Activated naive CD8-positive, alpha-beta T cell treated with anti-CD3 and anti-CD28 coated beads for 36 hours (primary cell): ENCODE measurements at places on chromosomes 12 and 14.

- DNase-seq, result no peak
Observed at GRCh38 chr14:53473480-53473879, 320.4 kb upstream of the DDHD1 start.

GRCh38 chr14:44982594-44982993 lies 20.6 kb downstream of the TOGARAM1 start:
- no peak for DNase-seq

GRCh38 chr12:63068857-63069442 lies 82.1 kb downstream of the AVPR1A start:
- no peak for DNase-seq

DNA sequence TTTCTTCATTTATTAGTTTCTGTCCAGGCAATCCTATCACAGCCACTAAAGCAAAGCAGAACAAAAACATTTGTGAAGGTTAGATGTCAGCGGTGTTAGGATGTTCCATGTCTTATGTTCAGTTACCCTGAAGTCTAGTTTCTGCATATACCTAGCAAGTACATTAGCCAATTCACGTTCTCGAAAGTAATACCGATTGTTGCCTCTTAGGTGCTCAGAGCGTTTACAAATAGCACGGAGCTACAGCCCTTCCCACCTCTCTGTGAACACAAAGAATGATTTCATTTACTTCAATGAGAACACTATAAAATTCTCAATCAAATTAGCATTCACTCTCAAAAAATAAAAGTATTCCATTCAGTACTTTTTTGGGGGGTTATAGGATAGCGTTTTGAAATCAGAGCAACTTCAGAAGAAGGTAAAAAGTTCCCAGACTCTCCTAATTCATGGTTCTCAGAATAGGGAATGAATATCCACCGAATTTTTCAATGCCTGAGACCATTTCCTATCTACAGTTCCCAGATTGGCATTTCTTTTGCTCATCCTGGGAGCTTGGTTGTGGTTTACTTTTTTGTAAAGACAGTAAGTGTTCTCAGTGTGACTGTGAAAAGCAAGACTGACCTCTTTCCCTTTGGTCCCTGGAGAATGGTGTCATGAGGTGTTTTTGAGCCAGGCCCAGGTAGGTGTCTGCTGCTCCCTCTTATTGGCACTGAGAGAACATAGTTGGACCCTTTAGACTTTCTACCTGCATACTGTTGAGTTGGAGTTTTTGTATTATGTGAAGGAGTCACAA lies 488.0 kb upstream of the RGS6 start:
- DNase-seq, result no peak

GRCh38 chr12:119885549-119885948 lies 8.4 kb upstream of the CIT start:
- no peak for DNase-seq

DNA sequence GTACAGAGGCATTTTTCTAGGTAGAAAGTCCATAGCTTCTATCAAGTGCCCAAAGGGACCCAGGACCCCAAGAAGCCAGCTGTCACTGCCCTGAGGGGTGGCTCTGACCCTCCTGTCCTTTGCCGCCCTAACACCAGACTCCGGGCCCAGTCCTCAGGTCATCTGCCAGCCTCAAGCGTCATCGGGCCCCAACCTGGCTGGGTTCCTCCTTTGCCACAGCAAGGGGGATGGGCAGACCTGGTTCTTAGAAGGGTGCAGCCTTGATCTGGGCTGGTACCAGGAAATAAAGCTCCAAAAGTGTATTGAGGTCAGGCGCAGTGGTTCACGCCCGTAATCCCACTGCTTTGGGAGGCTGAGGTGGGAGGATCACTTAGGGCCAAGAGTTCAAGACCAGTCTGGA lies 27.1 kb upstream of the FAM222A start:
- no peak for DNase-seq

- DNase-seq, result no peak
Observed at GRCh38 chr12:41141104-41141503, 47.0 kb upstream of the PDZRN4 start.

DNA sequence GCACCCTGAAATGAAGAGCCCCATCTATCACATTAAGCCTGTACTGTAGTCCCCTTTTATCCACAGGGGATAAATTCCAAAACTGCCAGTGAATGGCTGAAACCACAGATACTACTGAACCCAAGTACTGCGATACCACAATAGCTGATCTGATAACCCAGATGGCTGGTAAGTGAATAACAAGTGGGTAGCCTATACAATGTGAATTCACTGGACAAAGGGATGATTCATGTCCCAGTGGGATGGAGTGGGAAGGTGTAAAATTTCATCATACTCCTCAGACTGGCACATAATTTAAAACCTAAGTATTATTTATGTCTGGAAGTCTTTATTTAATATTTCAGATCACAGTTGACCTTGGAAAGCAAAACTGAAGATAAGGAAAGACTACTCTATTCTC lies 201.3 kb downstream of the GPHN start:
- DNase-seq, result no peak

DNA sequence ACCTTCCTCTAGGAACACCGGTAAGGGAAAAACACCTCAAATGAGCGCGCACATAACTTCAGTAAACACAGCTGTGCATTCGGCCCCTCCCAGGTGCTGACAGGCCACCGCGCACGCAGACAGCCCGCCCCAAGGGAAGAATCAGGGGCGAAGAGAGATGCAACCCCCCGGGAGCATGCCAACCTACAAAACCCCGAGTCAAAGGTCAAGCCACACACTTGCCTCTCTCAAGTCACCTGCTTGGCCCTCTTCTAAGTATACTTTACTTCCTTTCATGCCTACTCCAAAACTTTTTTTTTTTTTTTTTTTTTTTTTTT lies 2.3 kb upstream of the CYP46A1 start:
- DNase-seq, result no peak

DNA sequence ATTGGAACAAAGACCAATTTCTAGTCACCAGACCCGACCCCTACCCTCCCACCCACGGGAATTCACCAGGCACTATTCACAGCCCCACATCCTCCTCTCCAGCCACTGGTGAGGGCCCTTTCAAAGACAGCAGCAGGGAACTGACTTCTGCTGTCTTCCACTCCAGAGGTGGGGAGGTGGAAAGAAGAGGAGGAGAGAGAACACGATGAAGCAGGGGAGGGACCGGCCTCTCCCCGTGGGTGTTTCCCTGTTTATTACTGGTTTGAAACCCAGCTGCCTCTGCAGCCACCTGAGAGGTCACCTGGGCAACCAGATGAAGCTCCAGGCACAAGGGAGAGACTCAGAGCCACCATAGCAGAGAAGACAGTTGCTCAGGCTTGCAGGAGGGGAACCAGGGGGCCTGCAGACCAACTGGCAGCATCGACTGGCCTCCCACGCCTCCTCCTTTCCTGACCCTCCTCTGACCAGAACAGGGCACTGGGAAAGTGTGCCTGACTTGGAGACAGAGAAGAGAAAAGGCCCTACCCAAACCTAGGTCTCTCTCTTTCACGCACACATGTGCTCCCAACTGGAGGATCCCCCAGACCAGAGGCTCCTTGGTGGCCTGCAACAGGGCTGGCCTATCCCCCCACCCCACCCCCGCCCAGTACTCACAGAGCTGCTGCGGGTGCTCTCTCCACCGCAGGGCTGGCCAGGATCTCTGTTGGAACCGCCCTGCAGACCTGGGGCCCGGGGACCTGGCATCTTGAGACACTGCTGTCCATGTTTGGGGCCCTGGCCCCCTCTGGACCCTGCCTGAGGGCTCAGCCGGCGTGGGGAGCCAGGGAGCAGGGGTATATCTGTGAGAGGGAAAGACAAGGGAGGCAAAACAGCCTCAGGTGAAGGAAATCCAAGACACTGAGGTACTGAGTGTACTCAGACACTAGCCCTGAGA lies 22.8 kb downstream of the ANO2 start:
- DNase-seq, result no peak

GRCh38 chr12:120529641-120530417 lies 871 bp upstream of the COQ5 start:
- no peak for DNase-seq

DNA sequence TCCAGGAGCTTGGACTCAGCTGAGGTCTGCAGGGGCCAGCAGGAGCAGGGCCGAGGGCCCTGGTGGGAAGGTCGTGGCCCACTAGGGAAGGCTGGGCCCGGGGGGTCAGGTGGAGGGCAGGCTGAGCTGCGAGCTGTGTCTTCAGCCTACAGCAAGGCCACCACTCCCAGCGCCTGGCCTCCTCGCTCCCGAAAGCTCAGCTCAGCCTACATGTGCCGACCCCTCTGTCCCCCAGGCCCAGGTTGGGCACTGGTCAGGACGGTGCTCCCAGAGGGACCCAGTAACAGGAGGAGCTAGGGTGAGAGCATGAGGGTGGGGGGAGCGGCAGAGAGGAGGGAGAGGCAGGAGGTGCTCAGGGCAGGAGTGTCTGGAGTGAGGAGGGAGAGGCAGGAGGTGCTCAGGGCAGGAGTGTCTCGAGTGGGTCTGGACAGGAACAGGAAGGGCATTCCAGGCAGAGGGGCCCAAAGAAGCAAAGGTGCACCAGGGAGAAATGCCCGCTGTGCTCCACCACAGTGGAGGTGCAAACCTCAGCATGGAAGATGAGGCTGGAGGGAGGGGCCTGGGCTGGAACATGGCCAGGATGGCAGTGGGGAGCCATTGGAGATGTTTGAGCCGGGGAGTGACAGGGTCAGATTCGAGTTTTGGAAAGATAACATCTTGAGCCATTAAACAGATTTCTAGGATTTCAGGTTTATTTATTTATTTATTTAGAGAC lies 29.1 kb upstream of the GPR132 start:
- DNase-seq, result no peak

DNA sequence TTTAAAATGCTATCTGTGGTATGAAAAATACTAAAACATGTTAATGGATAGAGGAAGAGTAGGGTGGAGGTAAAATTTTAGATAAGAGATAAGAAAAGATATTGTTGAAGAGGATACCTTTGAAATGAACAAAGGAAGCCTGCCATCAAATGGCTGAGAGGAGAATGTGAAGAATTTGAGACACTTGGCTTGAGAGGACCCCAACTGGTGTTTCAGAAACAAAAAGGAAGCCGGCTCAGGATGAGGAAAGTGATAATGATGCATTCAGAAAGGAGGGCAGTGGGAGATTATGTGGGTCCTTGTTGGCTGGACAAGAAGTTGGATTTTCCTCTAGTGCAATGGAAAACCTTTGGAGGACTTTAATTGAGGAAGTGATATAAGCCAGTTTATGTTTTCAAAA lies 264.4 kb downstream of the DUSP6 start:
- no peak for DNase-seq

DNA sequence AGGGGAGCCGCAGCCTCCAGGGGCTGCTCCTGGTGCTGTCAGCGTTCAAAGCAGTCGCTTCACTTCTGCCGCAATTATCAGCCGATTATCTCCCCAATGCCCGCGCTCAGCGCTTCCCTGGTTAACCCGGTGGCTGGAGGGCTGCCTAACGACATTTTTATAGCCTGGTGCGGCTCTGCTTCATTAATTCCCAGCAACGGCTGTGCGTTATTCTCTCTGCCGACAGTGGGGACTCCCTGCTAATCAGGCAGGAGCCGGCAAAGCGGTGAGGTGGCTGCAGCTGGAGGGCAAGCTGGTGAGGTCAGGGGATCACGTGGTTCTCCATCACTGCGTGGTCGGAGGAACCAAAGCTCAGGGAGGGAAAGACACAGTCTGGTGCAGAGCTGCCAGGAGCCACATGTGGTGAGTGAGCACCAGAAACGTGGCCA lies 62.9 kb downstream of the GLRX5 start:
- DNase-seq, result peak; percentile 13

- DNase-seq, result no peak
Observed at GRCh38 chr14:22418631-22419030, 170.4 kb downstream of the DAD1 start.
